ENCODE measurements at places on chromosomes 3 and 15.

DNA sequence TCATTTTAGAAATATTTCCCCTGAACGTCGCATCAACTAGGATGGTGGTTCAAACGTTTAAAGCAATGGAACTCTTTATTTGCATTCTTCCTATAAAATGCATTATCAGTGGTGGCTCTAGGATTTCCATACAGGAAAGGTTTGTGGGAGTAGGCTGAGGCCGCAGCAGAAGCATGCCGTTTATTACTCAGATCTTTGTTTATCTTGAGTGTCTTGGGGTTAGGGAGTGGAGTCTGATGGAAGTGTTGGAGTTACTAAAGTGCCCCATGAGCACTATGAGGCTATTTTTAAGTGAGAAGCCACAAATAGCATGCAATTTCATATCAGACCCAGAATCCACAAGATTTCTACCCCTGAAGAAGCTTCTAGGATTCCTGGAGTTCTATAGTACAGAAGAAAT is 26.2 kb downstream of the ATOSA start:
- DNase-seq = no peak

DNA sequence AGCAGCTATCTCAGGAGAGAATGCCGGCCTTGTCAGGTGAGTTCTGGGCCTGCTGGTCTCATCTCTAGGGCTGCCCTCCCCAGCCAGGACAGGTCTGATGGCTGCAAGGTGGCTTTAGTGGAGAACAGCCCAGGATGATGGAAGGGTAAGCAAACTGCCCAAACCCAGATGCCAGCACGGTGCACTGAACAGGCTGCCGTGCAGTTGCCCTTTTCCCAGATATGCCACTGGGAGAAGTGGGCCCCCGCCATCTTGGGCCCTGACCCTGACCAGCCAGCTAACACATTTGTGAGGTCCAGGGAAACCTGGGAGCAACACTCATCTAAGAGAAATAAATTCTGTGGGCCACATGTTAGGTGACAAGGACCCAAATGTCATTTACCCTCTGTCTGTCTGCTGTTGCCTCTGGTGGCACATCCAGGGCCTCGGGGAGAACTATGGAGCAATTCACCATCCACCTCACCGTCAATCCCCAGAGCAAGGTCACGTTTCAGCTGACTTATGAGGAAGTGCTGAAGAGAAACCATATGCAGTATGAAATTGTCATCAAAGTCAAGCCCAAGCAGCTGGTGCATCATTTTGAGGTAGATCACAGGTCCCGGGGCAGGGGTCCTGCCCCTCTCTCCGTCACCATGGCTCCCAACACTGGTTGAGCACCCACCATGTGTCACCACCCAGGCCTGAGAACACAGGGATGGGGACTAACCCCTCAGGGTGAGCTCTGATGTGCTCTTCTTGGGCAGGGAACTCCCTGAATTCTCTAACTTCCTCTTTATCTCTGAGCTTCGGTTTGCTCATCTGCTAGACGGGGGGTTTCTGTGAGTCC is 1.8 kb downstream of the ITIH1 start:
- peak; percentile 28 for DNase-seq

DNA sequence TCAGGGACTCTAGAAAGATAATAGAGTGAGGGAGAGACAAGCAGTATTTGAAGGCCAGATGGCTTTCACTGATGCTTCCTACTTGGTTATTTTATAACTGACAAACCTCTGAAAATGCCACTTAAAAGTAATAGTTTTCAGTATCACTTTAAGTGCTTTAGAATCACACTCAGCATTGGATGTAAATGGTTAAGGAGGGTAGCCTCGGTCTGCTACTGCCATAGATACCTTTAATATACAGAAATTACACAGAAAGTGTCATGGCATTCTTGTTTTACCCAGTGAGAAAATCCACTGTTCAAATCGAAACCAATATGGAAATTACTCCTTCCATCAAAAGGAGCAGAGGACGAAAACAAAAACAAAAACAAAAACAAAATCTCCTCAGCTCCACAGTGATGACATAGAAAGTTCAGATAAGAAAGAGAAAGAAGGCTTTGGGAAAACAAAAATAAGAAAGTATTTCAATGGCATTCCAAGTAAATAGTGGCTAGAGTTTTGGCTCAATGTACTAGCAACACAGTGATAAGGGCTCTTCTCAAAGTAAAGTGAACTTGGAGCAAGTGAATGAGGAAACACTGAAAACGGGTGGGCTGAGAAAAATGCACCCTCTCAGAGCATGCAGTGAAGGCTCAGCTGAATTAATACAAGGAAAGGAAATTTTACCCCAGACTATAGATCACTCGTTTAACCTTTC is 43.2 kb upstream of the CD47 start:
- no peak for DNase-seq

- no peak for DNase-seq
Measured at GRCh38 chr3:70621451-70621850, 309.0 kb upstream of the MDFIC2 start.

GRCh38 chr3:113148284-113148683 is 63.1 kb upstream of the BOC start:
- no peak for DNase-seq

GRCh38 chr15:81286621-81287121 is 37.3 kb downstream of the STARD5 start:
- DNase-seq = peak; percentile 64

DNA sequence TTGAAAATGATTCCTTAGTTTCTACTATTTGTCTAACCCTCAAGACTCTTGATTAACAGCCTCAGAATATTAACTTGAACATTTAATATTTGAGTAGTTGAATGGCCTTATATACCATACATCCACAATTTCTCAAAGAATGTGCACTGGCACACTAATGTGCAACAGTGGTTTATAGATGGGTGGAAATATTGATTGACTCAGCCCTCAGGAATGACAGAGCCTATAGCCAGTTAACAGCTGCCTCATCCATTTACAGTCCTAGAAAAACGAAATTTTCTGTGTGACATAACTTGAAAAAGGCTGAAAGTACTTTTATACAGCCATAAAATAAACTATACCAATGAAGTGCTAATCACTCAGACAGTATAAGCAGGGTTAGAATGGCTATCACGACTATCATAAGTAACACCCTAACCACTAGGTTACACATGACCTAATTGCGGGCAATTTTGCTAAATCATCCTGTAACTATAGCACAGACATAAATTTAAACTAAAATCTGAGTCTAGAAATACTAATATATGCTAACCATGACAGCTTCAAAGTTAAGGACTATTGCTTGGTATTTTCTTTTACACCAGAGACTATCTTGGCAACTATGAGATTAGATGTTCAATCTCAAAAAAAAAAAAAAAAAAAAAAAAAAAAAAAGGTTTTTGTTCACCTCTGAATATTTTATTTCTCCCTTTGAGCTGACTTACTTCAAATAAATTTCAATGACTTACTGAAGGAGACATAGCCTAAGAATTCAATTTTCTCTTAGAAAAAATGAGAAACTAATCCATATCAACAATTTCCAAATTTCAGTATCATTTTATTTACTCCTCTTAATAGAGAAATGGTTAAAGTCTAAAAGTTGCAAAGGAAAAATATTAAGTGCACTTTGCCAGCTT is 9.3 kb downstream of the SECISBP2L start:
- DNase-seq = no peak
